ENCODE measurements at places on chromosomes 1 and 21.

DNA sequence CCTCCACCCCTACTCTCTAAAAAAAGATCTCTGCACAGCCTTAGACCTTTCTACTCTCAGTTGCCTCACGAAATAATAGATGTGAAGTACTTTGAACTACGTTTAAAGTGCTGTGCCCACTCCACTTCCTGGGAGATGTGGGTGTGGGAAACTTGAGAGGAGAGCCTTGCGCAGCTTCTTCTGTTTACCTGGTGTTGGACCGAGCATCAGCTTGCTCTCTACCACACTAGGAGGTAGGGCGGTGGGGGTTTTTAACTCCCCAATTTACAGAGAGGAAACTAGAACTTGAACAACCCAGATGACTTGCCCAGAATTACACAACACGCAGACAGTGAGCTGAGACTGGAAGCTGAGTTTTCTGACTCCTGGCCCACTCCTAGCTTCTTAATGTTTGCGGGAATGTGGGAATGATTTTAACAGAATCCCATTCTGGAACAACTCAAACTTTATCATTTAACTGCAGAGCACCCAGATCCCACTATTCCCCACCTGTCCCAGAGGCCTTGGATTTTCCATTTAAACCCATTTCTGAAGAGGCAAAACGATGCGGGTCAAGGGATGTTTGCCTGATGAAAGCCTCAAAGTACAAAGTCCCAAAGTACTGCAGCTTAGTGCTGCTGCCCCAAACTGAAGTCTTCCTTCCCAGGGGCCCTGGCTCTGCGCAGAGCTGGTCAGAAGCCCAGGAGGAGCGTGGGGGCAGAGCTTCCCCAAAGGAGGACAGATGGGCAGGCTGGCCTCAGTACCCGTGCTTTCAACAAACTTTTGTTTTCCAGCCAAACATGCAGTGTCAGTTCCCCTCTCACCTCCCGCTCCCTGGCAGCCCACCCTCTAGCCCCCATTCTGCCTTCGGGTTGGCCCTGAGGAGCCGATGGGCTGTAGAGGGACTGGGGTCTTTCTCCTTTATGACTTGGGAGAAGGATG, 19.0 kb downstream of the BTG2 start:
- DNase-seq, result no peak

- no peak for DNase-seq
Measured at GRCh38 chr21:16305686-16306085, 575.9 kb downstream of the USP25 start.

DNA sequence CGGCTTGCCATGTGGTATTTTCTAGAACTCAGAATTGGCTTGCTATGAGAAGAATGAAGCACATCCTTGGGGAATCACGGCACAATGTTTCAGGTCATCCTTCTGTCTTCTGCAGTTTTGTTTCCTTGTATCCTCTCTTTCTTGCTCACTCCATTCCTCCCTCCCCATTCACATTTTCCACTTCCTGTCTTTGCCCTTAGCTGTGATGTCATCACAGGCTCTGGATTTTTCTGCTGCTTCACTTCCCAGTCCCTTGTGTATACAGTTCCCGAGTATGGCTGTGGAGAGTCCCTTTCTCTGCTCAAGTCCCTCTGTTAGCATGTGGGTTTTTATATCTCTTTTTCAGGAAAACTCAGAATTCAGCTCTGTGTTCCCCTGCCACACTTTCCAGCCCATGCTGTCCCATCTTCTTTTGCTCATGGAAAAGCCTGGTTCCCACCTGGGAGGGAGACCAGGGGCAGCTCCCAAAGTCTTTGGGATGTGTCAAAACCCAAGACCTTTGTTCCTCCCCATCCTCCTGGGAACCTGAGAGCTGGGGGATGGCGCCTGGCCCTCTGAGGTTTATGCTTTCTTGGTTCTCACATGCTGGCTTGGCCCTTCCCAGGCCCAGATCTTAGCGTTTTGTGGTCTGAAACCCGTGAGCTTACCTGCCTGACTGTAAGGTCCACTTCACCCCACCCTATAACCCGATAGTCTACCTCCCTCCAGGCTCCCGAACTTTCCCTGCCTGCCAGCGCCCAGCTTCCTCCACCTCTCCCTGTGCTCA, 4.8 kb upstream of the RGS16 start:
- DNase-seq, result no peak

GRCh38 chr1:218887141-218887925, 286.3 kb upstream of the LYPLAL1 start:
- DNase-seq, result no peak

DNA sequence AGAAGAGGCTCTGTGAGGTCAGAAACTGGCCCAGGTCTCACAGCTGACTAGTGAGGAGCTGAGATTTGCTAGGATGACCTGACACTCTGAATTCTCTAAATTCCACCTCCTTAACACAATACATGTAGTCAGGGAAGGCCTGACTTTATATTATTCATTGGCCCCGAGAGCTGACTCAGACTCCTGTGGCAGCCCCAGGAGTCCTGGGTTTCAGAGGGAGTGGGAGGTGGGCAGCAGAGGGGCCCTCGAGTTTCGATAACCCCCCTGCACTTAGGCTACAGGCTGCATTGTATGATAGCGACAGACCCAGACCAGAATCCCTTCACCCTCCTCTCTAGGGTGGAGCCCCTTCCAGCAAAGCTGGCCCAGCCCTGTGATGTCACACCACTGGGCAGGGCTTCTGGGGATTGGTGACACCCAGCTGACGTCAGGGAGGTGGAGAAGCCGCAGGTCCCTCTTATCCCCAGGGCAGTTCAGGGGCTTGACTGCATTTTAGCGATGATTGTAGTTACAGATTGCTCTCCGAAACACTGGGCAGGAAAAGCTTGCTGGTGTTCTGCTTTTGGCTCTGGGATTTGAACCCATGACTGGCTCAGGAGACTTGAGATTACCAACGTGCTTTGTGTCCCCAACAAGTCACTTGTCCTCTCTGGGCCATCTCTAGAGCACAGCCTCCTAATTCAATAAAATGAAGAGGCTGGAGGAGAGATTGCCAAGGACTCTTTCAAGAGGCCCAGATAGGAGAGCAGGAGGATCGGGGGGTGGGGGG, 17.0 kb upstream of the GPR37L1 start:
- no peak for DNase-seq

- no peak for DNase-seq
Measured at GRCh38 chr1:207998691-207999090, 87.8 kb upstream of the CD34 start.

Measured in stimulated activated CD8-positive, alpha-beta memory T cell treated with anti-CD3 and anti-CD28 coated beads, Interleukin-4, amount 100 ng/mL, for 24 hours (primary cell).